ENCODE measurements at places on chromosomes 5 and 9. TPM values are rescaled to one million over a fixed set of nuclear protein-coding genes. Genes with fewer than 3 reads are reported as not detected.

- no peak for DNase-seq
These were observed 229.5 kb downstream of the MEF2C start for GRCh38 chr5:88653471-88653870.

- no peak for DNase-seq
These were observed 93.8 kb downstream of the GABBR2 start for GRCh38 chr9:98614941-98615340.

DNA sequence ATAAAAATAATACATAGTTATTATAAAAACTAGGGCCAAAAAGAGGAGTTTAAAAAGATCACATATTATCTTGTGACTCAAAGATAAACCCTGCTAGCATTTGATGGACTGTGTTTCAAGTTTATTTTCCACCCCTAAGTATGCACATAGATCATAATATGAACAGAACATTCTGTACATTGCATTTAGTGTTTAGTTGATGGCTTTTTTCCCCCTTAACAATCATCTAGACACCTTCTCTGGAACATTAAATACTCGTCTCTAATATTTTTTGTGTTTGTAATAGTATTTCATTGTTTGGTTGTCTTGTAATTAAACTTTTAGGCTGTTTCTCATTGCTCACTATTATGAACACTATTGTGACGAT, 10.5 kb downstream of the COL15A1 start:
- no peak for DNase-seq

- DNase-seq, result no peak
These were observed 1.6 kb downstream of the C1QTNF3 start for GRCh38 chr5:34041247-34041972.

Gene RUFY1
- 34.4 TPM for total RNA-seq

DNA sequence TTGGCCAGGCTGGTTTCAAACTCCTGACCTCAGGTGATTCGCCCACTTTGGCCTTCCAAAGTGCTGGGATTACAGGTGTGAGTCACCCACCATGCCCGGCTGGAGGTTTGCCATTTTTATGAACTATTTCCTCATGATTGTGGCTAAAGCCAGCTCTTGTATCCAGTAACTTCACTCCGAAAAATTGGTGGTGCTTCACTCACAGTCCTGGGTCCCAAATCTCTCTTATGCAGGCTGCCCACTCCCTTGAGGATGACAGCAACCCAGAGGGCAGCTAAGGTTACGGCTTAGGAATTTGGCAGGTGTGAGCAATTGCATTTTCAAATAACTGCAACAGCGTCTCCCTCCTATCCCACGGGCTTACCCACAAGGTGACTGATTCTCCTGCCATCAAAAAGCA, 23.4 kb upstream of the FUBP3 start:
- no peak for DNase-seq

Gene MAMDC4
- 7.7 TPM for total RNA-seq

DNA sequence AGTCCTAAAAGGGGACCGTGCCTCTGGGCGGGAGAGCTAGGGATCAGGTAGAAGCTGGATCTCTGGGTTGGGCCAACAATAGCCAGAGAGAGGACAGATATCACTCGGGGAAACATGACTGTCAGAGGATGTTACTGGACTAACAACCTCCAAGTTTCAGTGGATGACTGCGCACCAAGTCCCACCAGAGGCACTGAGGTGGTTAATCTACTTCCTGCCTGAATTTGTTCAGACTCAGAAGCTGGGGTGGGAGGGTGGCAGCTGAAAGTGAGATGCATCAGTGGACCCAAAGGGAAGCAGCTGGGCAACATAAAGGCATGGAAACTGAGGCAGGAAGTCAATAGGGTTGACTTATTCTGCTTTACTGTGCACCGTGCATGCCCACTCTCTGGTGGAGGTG, 130.1 kb upstream of the SLC44A1 start:
- DNase-seq, result no peak

Gene ZCCHC10
- total RNA-seq, result 19.9 TPM

- no peak for DNase-seq
These were observed 86.0 kb upstream of the NR5A1 start for GRCh38 chr9:124593200-124593599.

GRCh38 chr5:30572279-30572678, 621.2 kb upstream of the CDH6 start:
- no peak for DNase-seq

Gene ERAP2
- total RNA-seq, result 2.7 TPM

DNA sequence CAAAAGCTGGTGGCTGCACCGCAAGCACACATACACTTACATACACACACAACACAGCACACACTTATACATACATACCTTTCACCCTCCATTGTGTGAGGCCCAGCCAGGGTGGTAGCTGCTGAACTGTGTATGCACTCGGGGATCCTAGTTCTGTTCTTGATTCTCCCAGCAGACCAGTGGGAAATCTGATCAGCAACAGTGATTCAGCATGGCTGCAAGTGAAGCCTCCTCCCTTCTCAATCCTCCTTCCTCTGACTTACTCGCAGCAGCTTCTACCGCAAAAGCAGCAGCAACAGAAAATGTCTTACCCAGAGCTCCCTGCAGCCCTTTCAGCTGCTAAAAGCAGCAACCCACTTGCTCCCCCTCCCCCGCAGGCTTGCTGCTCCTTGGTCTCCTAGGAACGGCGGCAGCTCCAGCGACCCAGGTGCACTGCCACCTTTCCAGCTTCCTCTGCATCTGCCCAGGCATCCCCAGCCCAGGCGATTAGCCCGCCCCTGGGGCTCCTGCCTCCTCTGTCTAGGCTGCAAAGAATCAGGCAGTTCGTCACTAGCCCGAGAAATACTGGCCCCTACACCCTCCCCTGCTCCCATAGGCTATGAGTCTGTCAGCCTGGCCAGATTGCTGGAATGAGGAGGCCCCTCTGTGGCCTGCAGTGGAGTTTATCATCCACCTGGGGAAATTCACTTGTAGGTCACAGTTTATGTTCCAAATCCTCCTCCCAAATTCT, at the start of gene KLHL3:
TSS of gene KLHL3 (minus strand) at position 535 of the 730 bp plus-strand sequence. CDS start at position 92, 443 bp downstream.
- DNase-seq, result peak; percentile 76

Gene BASP1
- total RNA-seq, result 181 TPM

GRCh38 chr5:66628561-66628960, 32.4 kb downstream of the MAST4 start:
- no peak for DNase-seq

DNA sequence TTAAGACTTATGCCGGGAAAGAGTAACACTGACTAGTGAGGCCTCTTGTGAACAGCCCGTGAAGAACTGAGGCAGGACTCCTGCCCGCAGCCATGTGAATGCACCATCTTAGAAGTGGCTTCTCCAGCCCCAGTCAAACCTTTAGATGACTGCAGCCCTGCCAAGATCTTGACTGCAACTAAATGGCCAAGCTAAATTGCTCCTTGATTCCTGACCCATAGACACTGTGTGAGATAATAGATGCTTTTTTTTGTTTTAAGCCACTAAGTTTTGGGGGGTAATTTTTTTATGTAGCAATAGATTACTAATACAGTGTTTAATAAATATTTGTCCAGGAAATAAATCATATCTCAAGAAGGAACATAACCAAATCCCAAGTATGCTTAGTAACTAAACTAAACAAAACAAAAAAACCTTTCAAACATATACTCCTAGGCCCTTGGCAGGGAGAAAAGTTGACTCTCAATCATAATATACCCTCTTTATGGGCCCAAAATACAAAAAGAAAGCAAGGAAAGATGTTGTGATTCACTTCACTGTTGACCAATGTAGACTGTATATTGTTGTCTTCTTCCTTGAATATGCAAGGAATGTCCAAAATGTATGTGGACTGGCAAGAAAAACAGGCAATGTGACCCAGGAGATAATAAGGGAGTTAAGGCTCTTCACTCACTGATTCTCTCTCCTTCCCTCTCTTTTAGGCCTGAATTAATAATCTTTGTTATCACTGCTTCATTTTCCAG, 79.7 kb upstream of the ZNF366 start:
- DNase-seq, result no peak

DNA sequence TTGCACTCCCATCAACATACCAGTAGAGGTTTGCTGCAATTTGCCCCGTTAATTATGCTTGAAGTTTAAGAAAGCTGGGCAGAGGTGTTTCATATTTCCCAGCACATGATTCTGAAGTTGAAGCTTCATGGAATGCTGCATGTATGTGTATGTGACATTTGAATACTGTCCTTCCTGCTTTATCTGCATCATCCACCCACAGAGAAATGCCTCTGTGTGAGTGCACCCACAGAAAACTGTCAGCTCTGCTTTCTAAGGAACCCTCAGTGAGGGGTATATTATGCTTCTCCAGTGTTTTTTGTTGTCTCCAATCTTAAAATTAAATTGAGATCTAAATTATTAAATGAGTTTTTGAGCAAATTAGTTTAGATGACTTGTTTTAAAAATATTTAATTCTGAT, 358.1 kb upstream of the PIK3R1 start:
- no peak for DNase-seq

GRCh38 chr5:13866792-13867191, 77.7 kb downstream of the DNAH5 start:
- no peak for DNase-seq

Gene MAN2A1
- total RNA-seq, result 75.0 TPM

Gene FAM78A
- total RNA-seq, result 1.4 TPM

GRCh38 chr5:119341452-119342349, 14.1 kb upstream of the TNFAIP8 start:
- DNase-seq, result no peak

Data from chondrocyte (in vitro differentiated cells).